Neuronal stem cell (in vitro differentiated cells): ENCODE measurements at places on chromosomes 3 and 15.
A peak's percentile ranks its signal among the peaks of the same experiment; 100 is the strongest.

- DNase-seq = no peak
Measured at GRCh38 chr3:131349946-131350347, 31.6 kb upstream of the NUDT16 start.

GRCh38 chr3:172110127-172110779 lies 70.9 kb downstream of the FNDC3B start:
- no peak for DNase-seq

DNA sequence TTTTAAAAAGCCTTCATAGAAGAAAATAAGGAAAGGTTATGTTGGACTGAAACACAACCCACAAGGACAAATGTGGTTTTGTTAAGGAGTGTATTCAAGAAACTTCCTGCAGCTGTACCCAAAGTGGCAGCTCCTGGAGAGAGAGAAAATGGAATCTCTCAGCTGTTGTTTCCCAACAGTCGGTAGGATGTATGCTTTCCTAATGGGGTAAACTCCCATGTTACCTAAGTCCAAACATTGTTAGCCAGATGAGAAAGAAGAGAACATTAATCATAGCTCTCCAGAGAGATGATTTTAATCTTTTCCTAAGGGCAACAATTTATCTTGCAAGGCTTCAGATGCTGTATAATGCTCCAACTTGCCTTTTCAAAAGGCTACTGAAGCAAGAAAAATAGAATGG lies 22.6 kb upstream of the TEX9 start:
- DNase-seq = no peak

DNA sequence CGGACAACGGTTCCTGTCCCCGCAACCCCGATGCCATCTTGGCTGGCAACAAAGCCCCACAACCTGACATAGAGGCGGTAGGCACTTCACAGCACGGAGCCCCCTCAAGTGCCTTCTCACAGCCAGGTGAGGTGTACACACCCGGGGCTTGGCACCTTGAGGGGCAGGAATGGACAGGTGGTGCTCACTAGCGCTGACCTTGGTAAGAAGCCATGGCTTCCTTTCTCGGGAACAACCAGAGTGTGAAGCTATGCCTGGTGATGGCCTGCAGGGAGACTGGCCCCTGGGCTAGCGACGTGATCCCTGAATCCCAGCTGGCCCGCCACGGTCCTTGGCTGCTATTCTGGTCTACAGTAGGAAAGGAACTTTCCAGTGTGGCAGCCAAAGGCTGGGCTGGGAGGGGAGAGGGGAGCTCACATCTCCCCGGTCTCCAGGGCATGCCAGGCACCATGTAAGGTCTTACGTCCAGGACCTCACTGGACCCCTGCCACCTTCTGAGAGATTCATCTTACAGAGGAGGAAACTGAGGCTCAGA lies 70.6 kb upstream of the RPL32 start:
- DNase-seq = no peak

DNA sequence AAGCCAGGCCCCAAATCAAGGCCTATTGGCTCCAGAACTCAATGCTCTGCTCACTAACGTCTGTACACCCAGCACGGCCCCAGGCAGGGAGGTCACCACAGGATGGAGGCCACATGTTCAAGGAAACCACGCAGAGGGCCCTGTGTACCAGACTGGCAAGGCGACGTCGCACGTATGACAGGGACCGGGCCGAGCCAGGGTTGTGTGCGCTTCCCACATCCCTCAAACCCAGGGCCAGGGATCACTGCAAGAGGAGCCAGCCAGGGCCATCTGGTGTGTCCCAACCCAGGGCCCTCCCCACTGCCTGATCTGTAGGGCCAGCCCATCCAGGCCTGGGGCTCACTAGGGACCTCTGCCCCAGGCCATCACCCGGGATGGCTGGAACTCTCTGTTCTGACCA lies 62.0 kb downstream of the ZNF445 start:
- no peak for DNase-seq

- peak; percentile 82 for DNase-seq
Measured at GRCh38 chr3:5426094-5426883, 238.8 kb downstream of the EDEM1 start.

GRCh38 chr15:74664028-74664616 lies 31.7 kb downstream of the EDC3 start:
- DNase-seq = no peak

DNA sequence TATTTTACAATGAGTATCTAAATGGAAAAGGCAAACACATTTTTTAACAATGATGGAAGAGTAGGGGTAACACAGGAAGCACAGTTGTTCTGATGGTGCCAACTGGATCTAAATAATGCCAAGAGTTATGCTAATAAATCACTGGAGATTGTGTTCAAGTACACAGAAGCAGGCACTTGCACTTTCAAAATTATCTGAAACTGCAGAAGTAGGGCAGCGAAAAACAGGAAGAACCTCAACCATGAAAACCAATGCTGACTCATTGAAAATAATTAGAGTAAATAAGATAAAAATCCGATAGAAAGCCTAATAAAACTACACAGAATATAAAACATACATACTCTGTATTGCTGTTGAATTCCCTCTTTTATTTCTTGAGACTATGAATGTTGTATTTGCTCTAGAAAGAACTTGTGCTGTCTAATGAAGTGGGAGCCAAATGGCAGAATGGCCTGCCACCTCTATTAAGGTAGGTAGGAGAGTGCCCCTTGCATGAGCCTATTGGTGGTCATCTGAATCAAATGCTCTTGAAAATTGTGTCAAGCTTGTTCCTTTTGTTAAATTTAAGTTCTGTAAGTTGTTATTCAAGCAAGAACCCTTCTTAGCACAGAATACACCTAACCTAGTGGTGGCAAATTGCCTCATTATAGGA lies 93.7 kb downstream of the ABI3BP start:
- no peak for DNase-seq

DNA sequence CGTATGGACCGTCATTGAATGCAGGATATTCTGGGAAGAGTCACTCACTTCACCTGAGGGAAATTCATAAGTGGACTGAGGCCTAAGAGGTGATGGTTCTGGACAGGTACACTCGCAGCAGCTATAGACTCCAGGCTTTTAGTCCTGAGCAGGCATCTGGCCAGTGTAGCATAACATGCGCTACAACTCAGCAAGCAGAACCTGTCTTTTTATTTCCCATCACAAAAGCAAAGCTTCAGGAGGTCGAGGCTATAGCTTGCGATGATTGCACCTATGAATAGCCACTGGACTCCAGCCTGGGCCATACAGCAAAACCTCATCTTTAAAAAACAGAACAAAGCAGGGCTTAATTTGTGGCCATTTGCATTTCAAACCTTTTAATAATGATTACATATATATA lies 185.8 kb downstream of the KCNH8 start:
- DNase-seq = no peak

DNA sequence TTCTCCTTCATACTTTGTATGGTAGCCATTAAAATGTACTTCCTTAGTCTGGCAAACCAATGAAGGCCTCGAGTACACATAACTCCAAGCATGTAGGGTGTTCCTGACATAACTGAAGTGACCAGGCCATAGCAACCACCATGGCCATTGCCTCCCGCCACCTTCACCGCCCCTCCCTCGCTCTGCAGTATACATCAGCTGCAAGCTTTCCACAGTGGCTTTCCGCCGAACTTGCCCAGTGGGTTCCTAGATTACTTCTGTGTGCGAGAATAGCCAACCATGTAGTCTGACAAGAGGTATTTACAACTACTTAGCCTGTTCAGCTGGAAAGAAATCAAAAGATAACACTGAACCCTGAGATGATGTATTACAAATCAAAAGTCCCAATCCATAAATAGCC lies 3.4 kb upstream of the CTNNB1 start:
- no peak for DNase-seq

DNA sequence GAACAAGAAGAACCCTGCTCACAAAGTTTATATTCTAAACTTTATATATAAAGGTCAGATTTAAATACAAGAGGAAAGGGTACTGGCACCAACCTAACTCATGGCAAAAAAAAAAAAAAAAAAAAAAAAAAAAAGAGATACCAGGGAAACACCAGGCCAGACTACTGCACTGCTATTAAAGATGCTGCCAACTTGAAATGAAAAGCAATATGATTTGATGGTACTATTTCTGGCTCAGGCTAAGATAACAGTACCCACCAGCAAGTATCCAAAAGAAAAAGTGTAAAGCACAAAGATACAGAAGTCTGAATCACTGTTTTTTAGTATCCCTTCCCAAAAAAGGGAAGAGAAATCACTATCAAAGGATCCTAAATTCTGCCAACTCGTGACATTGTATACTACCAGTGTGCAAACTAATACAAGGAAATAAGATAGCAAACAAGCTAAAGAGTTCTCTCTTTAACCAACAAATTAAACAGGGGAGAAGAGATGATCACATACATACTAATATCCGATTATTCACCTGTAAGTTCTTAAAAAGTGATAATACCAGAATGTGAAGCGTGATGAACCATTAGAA lies 28.4 kb downstream of the PEAK1 start:
- no peak for DNase-seq
